ENCODE measurements at places on chromosomes 5 and 9. TPM values are rescaled to one million over a fixed set of nuclear protein-coding genes. Genes with fewer than 3 reads are reported as not detected.

CDH9 gene
- 1.6 TPM for total RNA-seq

PTGES gene
- 8.9 TPM for total RNA-seq

HSD17B4 gene
- total RNA-seq: 123 TPM

OTULINL gene
- 12.1 TPM for total RNA-seq

Data from camera-type eye (tissue), 1 donor.